Sciatic nerve (tissue), 2 donors: ENCODE measurements at places on chromosomes 6 and 20. TPM values are rescaled to one million over a fixed set of nuclear protein-coding genes. Genes with fewer than 3 reads are reported as not detected.

The NFYA gene
- 27.7 TPM for total RNA-seq

The RSPO4 gene
- 0.94 TPM for total RNA-seq

DNA sequence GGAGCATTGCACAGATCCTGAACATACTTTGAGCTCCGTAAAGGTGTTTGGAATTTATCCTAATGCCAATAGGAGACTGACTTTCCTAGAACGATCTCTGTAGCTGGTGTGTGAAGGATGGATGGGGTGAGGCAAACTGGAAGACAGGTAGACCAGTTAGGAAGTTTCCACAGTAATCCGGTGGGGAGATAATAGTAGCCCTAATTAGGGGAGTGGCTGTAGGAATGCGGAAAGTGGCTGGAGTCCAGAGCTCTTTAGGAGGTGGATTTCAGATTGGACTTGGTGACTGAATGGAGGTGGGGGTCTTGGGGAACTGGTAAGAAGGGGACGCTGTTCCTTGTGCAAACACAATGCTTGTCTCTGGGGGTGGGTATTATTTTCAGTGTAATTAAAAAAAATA is 146.3 kb downstream of the SOX4 start:
- no peak for DNase-seq

DNA sequence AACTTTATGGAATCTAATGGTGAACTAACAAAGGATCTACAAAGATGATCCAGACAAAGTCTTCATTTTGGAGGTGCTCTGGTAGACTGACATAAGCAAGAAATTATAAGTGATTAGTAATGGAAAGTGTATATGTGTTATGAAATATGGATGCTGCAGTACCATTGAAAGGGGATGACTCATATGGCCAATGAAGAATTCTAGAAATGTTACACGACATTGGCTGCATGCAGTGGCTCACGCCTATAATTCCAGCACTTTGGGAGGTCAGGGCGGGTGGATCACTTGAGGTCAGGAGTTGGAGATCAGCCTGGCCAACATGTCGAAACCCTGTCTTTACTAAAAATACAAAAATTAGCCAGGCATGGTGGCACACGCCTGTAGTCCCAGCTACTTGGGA is 23.5 kb downstream of the CFAP206 start:
- DNase-seq = no peak

DNA sequence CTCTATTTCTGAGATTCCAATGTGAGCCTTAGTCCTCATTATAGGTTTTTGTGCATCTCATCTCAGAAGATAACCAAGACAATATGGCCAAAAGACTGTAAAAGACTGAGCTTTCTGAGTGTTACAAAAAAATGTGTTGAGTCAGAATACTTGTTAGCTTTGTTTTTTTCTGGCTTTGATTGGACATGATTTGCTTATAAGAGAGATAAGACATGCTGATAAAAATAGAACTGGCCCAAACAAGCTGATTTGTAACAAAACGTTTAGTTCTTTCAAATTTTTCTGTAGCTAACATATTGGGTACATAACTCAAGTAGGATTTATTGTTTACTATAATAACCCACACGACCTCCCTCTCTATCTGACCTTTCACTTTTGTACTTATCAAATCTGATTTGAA is 32.9 kb downstream of the FILIP1 start:
- DNase-seq = no peak

The PDYN gene
- not detected for total RNA-seq

- DNase-seq = no peak
These were observed 64.4 kb downstream of the PREX1 start for GRCh38 chr20:48763216-48763914.

The TREML2 gene
- 0.58 TPM for total RNA-seq

The EBF4 gene
- total RNA-seq = 15.3 TPM

The SLC22A2 gene
- not detected for total RNA-seq

DNA sequence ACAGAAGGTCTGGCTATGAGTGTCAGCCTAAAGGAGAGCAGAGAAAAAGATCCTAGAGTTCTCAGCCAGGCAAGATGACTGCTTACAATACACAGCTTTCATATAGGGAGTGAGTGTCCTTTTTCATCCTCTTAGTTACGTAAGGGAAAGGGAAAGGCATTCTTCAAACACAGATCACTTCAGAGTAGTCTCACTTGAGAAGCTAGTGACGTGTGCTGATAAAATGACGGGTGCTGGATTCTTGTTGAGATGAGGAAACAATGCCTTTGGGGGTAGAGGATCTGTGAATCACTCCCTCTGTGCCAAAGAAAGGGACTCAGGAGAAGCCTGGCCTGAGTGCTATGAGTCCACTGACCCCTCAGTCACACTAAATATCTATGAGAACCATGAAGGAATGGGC is 117.3 kb downstream of the QRSL1 start:
- no peak for DNase-seq

- no peak for DNase-seq
These were observed 7.8 kb upstream of the BTN3A1 start for GRCh38 chr6:26394289-26394688.

The RUNX2 gene
- total RNA-seq = 18.0 TPM

DNA sequence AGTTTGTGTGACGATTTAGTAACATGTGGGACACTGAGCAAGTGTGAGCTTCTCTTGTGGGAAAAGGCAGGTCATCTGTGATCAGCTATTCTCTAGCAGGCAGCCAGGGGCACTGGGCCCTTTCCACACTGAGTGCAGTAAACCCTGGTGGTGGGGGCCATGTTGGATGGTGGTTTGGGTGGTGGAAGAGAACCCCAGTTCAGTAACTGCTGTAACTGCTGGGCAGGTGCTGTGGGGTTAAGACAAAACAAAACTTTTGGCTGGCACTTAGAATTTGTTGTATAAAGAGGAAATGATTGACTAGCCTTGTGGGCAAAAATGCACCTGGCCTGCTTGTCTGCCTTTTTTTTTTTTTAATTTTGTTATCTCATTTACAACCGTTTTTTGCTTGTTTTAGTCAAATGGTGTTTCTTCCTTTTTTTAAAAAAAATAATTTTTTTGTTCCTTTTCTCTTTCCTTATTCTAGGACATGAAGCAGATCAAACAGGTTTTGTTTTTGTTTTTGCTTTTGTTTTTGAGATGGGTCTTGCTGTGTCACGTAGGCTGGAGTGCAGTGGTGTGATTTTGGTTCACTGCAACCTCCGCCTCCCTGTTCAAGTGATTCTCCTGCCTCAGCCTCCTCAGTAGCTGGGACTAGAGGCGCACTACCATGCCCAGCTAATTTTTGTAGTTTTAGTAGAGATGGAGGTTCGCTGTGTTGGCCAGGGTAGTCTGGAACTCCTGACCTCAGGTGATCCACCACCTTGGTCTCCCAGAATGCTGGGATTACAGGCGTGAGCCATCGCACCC is 59.8 kb downstream of the IGF2R start:
- no peak for DNase-seq

GRCh38 chr20:60049601-60050000 is 91.4 kb downstream of the CDH26 start:
- no peak for DNase-seq

The NUP43 gene
- 28.4 TPM for total RNA-seq

The MYB gene
- 0.22 TPM for total RNA-seq

The L3MBTL1 gene
- 23.0 TPM for total RNA-seq

The TGM3 gene
- total RNA-seq = not detected

DNA sequence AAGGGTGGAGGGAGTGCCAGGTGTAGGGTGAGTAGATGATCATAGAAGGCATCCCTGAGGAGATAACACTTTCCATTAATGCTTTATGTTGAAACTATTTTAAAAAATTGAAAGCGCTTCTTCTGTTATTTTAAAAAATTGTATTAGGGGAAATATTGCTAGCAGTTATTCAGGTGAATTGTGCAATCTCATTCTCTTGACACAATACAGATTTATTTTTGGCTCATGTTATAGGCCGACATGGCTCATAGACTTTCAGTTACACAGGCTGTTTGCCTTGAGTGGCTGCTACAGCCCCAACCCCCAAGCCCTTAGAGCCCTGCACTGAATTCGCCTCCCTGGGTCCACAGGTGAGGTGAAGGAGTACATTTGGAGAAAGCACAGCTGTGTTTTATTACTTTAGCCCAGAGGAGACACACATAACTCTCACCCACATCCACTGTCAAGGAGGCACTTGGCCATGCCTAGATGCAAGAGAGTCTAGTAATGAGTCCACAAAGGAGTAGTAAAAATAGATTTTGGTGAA is 228.2 kb downstream of the RFPL4B start:
- DNase-seq = no peak

- DNase-seq = no peak
These were observed 360.8 kb downstream of the QKI start for GRCh38 chr6:163775313-163775712.
